ENCODE measurements at places on chromosomes 12 and 14.

GRCh38 chr12:92094751-92095161 is 50.9 kb downstream of the BTG1 start:
- DNase-seq: peak; percentile 54

DNA sequence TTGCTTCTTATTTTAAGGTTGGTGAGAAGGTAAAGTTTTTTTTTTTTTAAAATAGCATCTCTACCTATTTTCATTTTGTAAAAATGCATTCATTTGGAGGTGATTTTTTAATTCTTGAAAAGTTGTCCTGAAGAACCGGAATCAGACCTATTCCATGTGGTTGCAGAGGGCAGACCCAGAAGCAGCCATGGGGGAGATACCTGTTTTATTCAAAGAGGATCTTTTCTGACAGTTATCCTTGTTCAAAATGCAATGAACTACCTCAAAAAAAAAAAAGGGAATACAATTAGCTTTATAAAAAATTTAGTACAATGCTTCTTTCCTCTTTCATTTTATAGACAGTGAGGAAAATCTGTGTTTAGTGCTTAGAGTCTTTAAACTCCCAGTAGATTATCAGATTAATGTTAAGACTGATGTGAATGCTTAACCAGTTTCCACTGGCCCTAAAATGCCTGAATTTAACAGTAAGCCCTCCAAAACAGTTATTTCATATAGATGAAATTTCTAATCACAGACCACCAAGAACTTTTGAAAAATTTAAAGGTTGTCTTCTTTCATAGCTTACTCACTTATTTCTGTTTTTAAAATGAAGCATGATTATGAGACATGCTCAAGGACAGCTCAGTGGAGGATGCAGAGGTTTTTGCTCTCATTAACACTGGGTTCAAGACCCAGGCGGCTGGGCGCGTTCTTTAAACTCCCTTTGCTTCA is 8.6 kb upstream of the NEMF start:
- no peak for DNase-seq

- peak; percentile 21 for DNase-seq
Observed at GRCh38 chr12:123576611-123577010, 7.7 kb upstream of the TMED2 start.

DNA sequence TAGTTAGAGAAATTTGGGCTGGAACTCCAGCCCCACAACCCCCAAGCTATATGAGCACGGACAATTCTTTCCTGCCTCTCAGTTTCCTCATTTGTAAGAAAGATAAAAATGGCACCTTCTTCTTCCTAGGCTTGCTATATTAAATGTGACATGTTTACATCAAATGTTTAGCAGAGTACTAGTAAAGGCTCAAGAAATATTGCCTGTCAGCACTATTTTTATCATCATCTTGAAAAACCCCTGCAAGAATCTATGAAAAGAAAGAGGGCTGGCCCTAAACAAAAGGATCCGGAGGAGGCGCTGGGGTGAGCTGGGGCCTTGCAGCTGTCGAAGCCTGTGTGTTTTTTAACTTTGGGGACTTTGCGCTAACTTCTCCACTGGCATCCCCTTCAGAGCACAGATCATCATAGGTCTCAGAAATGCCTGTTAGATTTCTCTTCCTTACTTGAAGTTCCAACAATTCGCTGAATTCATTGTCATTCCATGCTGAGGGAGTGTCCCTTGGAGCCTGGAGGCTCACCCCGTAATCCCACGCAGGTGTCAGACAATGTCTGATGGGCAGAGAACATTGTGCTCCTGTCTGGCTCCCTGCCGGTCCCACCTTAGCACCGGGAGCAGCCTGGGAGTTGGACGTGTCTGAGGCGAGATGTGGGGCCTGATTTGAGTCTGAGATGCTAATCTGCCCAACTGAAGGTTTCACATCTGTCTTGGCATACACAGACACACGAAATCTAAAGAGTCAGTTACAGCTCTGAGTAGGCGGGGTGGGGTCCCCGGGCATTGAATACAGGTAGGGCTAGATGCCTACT is 206.8 kb downstream of the NUAK1 start:
- no peak for DNase-seq

DNA sequence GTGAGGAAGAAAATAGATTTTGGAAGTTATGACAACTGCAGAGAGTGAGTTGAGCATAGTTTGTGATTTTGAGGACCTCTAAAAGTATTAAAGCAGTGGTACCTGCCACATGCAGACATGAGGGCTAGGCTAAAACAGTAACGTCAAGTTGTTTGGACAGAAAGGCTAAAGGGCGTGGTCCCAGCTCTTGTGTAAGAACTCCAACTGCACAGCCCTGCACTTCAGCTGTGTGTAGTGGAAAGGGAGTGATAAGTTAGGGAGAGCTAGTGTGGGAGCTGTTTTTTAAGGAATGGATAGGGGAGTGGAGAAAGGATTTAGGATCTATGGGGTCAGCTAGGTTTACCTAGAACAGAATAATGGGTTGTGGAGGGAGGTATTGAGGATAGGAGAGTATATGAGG is 39.5 kb downstream of the TESPA1 start:
- DNase-seq: no peak

DNA sequence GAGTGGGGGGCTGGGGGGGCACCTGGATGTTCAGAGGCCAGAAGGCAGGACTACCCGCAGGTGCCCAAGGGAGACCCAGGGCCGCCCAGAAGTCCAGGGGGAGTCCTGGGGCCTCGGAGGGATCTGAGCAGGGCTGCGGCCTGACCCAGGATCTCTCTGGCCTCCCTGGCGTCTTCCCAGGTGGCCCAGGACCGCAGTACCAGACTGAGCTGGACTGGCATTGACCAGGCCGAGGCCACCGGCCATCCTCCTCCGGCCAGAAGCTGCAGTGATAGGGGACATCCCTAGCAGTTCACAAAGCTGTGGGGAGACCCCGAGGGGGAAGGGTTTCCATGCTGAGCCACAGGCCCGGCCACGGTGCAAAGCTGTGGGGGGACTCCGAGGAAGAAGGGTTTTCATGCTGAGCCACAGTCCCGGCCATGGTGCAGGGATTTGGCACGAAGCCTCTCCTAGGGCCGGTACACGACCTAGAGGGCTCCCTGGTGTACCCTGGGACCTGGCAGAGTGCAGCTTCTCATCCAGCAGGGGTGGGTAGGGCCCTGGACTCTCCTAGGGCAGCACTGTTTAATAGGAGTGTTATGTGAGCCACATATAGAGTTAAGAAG is 24.4 kb downstream of the FBRSL1 start:
- DNase-seq: no peak

DNA sequence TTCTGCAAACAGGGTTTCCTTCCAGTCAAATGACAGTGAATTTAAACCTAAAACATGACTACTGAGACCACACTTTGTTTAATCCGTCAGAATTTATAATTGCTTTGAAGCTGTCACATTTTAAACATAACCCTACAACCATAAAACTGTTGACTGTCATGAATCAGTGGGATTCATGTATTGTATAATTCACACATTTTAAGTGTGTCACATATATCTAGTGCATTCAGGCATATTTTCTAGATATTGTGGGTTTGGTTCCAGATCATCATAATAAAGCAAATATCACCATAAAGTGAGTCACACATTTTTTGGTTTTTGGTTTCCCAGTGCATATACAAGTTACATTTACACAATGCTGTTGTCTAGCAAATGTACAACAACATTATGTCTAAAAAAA is 304.4 kb downstream of the TMEM132D start:
- DNase-seq: peak; percentile 78

GRCh38 chr14:37924622-37925021 is 283.1 kb upstream of the SSTR1 start:
- no peak for DNase-seq

- DNase-seq: no peak
Observed at GRCh38 chr12:10374624-10375018, 15.2 kb downstream of the KLRK1 start.

DNA sequence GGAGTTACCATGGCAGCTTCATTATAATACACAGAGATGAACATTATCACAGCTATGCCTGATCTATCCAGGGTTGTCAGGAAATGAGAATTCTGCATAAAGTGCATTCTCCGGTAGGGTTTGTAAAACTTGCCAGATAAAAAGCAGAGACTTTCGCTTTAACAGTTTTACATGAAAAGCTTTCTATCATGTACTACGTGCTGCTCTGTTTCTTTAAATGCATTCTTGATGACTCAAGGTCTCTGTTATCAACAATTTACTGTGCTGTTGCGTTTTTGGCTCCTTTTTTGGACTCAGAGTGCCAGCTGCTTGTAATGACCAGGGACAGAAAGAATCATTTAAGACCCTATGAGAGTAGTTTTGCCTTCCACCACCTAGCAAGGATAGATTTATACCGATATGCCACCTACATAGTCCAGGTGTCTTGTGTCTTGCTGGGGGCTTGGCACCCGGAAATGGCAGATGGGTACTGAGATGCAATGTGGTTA is 371.2 kb downstream of the BTG1 start:
- peak; percentile 41 for DNase-seq

- DNase-seq: peak; percentile 38
Observed at GRCh38 chr12:25771041-25771440, 187.4 kb upstream of the RASSF8 start.

DNA sequence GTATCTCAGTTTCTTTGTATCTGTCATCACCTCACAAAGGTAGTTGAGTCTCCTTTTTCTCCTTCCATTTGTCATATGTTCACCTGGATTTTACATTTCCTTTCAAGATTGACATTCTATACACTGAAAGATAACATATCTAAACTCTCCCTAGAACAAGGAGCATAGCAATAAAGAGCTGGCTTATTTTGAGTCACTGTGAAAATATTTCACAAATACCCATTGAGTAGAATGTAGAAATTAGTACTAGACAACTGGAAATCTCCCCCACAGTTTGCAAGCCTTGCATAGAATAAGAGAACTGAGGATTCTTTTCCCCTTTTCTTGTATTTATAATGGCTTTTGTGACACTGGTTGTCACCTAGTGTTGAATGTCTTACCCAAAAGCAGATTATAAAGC is 111.2 kb downstream of the KICS2 start:
- DNase-seq: peak; percentile 28

DNA sequence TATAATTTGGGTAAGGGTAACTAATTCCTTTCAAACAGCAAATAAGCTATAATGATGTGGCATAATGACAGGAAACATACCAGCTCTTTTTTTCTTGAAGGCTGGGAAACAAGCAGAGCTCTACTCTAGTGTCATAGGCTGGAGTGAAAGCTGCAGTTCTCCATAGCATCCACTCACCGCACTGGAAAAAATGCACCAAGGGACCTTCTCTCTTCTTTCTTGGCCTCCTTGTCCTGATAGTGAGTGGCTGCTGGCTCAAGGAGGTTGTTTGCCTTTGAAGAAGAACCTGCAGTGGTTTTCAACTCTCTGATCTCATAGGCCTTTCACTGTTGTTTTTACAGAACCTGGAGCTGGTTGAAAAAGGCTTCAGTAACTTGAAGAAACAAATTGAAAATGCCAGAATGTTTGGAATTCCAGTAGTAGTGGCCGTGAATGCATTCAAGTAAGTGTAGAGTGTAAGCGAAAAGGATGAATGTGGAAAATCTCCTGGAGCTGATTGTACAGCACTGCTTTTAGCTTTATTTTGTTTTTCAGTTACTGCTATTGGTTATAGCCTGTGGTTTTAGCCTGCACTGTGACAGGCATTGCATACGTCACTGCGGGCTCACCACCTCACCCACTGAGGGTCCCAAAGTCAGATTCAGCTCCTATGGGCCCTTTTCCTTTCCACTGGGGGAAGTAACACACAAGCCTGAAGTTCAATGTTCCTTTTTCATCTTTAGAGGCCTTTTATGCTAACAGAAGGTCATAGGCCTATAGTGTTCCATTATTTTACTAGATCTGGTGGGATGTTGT is 17.2 kb upstream of the AKAP5 start:
- DNase-seq: no peak

DNA sequence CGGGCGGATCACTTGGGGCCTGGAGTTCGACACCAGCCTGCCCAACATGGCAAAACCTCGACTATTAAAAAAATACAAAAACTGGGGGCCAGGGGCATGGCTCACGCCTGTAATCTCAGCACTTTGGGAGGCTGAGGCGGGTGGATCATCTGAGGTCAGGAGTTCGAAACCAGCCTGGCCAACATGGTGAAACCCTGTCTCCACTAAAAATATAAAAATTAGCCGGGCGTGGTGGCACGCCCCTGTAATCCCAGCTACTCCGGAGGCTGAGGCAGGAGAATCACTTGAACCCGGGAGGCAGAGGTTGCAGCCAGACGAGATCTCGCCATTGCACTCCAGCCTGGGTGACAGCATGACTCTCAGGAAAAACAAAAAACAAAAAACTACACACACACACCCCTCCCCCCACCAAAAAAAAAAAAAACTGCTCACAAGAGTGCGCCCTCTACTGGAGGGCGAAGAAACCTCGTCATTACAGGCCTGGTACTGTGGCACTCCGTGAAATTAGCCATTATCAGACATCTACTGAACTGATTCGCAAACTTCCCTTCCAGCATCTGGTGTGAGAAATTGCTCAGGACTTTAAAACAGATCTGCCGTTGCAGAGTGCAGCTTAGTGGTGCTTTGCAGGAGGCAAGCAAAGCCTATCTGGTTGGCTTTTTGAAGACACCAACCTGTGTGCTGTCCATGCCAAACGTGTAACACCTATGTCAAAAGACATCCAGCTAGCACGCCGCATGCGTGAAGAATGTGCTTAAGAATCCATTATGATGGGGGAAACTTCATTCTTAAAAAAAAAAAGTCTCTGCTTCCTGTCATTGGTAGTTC is 7.7 kb downstream of the PPP1R3E start:
- DNase-seq: peak; percentile 58

- DNase-seq: peak; percentile 54
Observed at GRCh38 chr14:34275078-34275477, 187.0 kb downstream of the SPTSSA start.

- no peak for DNase-seq
Observed at GRCh38 chr12:110581931-110582275, 1.2 kb downstream of the PPTC7 start.

DNA sequence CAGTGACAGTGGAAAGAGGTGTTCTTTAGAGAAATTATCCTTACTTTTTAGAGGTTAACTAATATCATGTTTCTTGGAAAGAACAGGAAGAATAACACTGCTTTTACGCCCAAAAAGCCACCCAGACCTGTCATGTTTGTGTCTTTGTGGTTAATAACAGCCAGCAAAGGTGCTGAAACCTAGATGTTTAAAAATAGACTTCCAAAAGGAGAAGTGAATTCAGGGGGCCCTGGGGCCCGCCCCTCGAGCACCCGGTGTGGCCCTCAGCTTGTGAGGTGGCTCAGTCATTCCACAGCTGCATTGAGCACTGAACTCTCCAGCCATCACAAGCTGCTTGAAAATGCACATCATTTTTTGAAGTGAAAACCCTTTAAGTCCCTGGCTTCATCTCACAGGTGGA is 20.8 kb upstream of the AMN start:
- no peak for DNase-seq

GRCh38 chr12:131313635-131314034 is 359.9 kb downstream of the ADGRD1 start:
- DNase-seq: no peak

GRCh38 chr12:124576061-124576650 is 8.7 kb upstream of the NCOR2 start:
- no peak for DNase-seq

DNA sequence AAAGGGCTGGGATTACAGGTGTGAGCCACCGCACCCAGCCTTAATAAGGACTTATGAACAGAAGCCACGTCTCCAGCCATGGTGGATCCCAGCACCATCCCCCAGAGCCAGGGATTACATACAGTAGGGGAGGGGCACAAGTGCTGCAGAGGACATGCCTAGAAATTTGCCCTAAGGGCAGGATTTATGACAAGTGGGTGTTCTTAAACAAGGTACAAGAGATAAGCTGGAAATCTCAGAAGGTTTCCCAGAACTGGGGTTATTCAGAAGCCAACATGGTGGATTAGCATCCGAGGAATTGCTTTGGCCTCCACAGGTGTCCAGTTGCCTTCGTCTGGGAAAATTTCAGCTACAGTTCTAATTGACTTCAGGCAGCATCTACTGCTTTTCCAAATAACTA is 114.4 kb upstream of the EGLN3 start:
- no peak for DNase-seq

All from fibroblast of skin of abdomen (primary cell).